Mucosa of gallbladder (tissue), 1 donor: ENCODE measurements at places on chromosomes 6 and 20.

DNA sequence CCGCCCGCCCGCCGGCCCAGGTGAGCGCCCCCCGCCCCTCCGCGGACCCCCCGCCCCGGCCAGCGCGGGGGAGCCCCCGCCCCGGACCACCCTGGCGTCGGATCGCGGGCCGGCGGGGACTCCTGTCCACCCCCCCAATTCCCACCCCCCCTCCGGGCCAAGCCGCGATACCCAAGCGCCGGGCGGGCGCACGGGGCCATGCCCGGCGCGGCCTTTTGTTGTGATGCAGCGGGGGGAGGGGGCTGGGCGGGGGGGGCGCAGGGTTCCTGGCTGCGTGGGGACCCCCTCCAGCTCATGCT is 245 bp downstream of the SRC start:
- DNase-seq = no peak

GRCh38 chr6:83443516-83443915 is 12.7 kb upstream of the ME1 start:
- no peak for DNase-seq

DNA sequence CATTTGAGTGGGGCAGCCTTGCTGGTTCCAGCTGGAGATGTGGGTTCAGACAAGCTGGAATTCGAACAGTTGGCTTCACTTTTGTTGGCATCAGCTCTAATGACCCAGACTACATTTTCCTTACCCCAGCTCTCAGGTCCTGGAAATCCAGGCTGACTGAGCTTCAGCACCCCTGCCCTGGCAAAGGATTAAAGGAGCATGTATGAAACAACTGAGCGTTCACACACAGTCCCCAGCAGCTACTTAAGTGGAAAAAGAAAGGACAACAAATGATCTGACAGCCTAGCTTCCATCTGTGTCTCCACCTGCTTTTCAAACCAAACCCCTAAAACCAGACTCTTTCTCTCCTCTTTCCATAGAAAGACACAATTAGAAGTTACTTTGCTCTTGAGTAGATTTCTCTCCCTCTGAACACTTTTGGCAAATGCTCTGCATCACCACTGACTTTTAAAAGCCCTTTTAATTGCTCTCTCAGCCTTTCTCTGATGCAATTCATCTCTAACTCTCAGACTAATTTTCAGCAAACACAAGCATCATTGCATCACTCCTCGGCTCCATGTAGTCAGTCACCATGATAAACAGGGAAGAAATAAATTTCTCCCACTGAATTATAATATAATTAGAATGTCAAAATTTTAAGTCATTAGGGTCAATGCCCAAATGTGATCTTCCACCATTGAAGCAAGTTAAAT is 28.1 kb downstream of the ROS1 start:
- no peak for DNase-seq

GRCh38 chr20:13878566-13878965 is 93.7 kb downstream of the NDUFAF5 start:
- DNase-seq = no peak

GRCh38 chr6:30955367-30956042 is 14.7 kb downstream of the MUCL3 start:
- peak; percentile 69 for DNase-seq

- DNase-seq = no peak
These were observed 9.3 kb downstream of the RAET1E start for GRCh38 chr6:149888659-149889058.
